Left renal cortex interstitium (tissue), 4 donors: ENCODE measurements at places on chromosomes 6 and 20.

DNA sequence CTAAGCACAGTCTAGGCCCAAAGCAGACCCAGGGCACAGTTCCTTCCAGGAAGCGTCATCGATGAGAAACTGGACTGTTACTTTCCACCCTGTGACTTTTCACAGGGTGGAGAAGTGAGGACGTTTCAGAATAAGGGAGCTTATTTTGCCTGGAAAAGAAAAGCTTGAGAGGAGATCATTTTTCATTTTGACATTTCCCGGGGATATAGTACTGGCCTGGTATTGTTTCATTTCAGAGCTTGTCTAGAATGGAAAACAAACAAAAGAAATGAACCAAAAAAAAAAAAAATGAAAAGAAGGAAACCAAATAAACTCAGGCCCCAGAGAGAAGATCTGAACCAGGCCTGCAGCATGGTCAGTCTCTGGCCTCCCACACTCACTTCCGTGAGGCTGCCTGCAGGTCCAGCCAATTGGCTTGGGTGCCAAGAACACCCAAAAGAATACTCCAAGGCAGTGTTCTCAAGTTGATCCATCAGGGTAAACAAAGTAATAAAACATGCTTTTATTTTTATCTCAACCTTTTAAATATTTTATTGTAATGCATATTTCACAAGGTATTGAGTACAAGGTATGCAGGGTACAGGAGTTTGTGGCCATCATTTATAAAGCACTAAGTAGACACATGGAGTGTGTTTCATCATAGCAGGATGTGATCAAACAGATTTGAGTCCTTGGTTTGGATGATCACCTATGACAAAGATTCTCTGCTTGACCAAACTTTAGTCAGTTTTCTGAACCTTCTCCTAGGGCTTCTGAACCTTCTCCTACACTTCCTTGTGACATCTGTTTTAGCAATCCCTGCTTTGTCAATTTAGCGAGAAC, 176.9 kb upstream of the GGTLC1 start:
- no peak for DNase-seq

GRCh38 chr20:20235681-20236080, 132.2 kb upstream of the INSM1 start:
- no peak for DNase-seq

DNA sequence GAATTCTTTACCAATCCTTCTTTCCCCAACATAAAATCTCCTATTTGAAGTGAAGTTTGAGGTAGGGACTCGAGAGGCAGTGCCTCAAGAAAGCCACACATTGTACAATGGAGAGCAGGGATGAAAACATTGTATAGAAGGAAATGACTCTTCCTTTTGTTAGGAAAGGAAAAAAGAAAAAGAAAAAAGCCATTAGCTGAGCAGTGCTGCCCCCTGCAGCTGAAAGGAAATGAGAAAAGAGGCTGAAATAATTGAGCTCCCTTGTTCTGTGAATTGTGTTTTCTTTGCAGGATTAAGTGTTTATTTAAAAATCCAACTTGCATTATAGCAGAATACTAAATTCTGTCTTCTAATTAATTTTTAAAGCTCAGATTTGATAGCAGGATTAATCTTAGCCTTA, 162.9 kb upstream of the SASH1 start:
- no peak for DNase-seq

DNA sequence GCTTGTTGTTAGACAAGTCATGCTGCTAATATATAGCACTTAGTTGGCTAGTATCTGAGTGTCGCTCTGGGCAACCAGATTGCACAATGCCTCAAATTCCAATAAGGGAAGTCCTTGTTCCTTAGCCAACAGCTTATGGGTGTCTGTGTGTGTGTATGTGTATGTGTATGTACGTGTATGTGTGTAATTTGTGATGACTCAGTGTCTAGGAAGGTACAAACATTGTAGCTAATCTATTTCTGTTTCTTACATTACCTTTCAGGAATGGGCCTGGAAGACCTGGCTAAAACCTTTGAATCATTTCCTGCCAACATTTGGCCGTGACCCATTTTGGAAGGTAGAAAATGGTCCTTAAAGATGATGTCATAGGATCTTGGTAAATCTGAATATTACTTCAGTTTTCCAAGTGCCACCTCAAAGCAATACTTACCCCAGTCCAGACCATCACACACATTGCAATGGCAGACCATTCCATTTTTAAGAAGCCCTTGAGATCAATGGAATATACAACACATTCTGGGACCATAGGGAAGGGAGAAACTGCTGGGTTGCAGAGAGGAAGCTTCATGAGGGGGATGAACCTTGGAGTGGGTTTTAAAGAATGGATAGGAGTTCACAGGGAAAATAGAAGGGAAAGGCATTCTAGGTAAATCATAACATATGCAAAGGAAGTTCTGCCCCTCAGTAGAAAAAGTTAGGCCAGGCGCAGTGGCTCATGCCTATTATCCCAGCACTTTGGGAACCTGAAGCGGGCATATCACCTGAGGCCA, 25.1 kb downstream of the NEDD9 start:
- no peak for DNase-seq

DNA sequence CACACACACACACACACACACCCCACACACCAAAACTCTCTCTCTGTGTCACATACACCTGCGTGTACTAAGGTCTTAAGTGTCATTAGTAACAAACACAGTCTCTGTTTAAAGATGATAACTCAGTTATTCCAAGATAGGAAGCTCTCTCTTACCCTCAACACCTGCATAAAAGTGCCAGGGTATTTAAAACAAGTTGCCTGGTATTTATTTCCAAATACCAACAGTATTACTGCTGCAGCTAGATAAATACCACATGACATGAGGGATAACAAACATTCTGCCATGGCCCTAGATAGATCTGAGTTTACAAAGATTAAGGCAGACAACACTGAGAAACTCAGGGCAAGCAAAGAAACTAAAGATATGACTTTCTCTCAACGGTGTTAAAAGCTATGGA, 118.5 kb downstream of the SIM1 start:
- DNase-seq = no peak
